GM06990 (cell line): ENCODE measurements at places on chromosomes 13 and 19.

DNA sequence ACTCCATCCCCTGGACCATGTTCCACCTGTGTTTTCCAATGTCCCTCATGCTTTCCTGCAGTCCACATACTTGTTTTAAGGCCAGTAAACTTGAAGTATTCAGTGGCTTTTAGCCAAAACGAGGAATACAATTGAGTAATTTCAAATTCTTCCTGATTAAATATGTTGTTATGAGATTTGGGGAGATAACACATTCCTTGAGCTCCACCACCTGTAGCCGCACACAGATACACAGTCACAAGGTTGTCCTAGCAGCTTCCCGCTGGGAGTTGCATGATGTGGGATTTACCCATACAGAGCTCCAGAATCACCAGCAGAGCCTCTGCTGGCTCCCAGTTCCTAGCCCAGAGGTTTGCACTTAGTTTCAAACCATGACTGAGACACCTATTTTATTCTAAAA lies 53.6 kb upstream of the FRY start:
- no peak for DNase-seq

GRCh38 chr13:61900033-61900432 lies 484.4 kb upstream of the PCDH20 start:
- no peak for DNase-seq

- DNase-seq, result no peak
These were observed 39.5 kb upstream of the ATP12A start for GRCh38 chr13:24640752-24641151.

DNA sequence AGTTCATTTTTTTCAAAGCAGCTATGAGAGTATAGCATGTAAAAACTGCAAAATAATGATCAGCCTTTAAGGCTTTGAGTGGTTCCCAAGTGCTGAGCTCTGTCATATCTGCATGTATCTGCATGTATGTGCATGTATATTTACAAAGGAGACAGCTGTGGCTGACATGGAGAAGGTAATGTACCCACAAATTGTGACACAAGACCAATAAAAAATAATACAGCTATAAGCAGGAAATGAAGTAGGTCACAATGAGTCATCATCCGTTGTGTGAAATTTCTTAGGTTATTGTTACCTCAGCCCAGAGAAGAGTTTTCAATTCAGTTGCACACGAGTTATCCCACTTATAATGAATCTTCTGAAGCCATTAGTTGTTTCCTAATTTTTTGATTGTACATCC lies 60.9 kb upstream of the MED4 start:
- DNase-seq, result peak; percentile 36

DNA sequence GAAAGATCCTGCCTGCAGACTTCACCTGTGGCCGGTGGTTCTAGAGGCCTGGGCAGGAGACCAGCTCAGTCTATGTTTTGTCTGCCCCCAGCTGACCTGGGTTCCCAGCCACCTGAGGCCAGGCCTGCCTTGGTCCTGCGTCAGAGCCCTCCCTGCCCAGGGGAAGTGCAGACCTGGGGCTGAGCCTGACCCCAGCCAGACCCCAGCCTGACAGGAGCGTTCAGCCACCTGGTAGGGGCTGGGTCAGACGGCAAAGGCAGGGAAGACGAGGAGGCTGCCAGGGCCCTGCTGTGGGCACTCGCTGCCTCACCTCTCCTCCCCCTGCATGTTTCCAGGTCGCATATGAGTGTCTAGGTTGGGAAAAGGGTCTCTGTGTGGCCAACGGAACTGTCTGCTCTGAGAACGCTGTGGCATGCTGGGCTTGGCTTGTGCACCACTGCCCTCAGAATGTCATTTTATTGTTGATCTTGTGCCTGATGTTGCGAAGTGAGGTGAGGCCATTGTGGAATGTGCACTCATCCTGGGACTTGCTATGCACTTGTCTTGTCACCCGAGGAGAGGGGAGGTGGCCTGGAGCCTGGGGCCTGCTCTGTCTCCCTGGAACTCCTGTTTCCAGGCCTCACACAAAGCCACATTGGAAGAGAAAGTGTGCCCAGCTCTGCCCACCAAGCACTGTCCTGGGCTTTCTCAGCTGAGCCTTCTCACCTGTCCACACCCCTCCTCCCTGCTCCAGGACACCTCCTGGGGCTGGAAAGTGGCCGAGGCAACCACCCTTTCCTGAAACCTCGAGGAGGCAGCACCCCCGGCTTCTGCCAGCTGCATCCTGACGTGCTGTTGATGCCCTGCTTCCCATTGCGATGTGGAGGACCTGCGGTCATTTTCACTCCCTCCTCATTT lies 15.2 kb upstream of the MCF2L start:
- no peak for DNase-seq

DNA sequence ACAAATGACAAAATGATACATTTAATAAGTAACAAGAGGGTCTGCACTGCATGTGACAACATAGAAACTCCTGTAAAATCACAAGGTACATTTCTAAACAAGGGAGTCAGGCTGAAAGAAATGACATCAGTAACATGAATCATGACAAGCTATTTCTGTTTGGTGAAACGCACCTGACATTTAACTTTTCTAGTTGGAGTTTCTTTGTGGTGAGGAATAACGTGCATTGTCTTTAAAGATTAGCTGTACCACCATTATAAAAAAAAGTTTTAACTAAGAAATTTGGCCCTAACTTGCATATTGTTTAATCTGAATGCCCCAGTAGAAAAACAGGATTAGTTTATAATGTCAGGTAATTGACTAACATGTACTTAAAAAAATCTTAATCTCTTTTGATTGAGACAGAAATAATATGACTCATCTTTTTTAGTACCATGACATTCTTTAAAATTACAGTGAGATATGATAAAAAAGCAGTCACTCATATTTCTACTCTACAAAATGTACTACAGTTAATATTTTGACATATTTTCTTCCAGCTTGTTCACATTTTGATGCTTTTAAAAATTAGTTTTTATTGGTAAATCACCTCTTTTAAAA lies 418.2 kb downstream of the KLF12 start:
- no peak for DNase-seq

DNA sequence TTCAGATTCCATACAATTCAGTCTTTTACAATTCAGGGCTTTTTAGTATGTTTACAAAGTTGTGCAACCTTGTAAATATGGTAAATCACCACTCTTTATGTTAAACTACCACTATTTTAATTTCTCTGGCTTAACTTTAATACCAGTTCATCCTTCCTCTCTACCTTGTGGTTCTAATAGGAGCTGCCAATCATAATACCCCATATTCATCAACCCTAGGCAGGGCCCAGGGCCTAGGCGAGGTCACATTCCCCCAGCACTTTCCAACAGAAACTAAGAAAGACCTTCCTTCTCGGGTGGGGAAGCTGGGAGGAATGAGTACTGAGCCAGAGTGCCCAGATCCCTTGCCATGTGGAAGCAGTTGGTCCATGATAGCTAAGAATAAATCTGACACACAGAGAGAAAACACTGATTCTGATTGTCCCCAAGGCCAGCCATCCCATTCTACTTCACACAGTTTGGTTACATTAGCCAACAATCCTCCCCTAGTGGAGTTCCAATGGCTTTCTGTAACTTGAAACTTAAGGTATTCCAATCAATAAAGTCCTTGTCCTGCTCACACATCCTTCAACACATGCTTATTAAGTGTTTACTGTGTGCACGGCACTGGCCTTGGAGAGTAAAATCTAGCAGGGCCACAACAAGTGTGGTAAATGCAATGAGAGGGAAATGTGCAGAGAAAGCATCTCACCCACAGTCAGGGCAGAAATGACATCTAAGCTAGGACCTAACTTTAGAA lies 76.8 kb downstream of the NUFIP1 start:
- no peak for DNase-seq

DNA sequence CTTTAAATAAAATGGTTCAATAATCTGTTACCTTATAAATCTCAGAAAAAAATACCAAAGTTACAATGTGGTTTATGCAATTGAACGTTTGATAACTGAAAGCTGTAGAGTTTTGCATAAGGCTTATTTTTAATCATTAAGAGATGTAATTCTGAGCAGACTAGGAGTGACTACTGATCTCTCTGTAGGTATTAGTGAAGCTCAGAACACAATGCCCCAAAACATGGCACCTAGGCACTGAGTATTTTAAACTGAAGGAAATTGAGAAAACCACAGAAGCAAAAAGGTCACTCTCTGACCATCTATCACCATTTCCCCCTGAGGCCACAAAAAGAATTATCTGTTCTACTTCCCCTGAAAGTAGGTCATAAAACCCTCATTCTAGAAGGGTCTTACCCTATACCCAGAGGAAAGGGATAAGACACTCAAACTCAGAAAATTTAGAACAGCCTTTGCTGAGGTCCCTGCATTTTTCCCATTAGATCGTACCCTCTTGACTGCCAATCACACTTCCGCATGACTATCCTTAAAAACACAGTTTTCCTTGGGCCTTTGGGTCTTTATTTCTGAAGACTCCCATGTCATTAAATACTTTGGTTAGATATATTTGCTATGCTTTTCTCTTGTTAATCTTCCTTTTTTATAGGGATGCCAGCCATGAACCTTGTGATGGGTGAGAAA lies 158.1 kb downstream of the PCDH9 start:
- DNase-seq, result no peak

GRCh38 chr19:55299991-55300390 lies 16.2 kb downstream of the BRSK1 start:
- DNase-seq, result no peak

- no peak for DNase-seq
These were observed 15.9 kb upstream of the RNF17 start for GRCh38 chr13:24748061-24748400.

- peak; percentile 17 for DNase-seq
These were observed 79.4 kb downstream of the SLC15A1 start for GRCh38 chr13:98672947-98673613.

- DNase-seq, result no peak
These were observed 10.6 kb downstream of the ACOD1 start for GRCh38 chr13:76958841-76959432.

GRCh38 chr13:64090311-64090710 lies 2674.7 kb upstream of the PCDH20 start:
- no peak for DNase-seq

DNA sequence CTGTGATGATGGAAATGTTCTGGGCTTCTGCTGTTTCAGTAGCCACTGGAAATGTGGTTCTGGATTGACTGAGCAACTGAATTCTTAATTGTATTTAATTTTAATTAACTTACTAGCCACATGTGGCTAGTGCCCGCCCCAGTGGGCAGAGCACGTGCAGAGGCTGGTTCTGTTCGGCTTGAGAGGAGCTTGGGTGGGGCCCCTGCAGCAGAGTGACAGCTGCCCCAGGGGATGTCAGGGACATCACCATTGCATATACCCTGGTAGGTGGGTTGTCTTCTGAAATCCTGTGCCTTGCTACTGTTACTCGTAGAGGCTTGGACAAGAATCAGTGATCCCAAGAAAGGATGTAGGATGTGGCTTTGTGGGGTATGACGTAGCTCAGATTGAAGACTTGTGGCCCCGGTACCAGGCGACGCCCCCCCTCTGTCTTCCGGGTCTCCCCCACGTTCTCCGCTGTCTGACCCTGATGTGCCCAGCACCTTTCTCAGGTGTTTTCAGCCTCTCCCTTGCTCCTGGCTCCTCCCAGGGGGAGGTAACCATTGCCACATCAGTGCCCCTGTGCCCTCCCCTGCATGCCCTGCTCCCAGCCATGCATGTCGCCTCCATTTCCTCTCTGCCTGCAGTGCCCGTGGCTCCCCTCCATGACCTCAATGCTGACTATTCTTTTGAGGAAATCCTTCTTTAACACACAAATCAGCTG lies 102.6 kb upstream of the RNF113B start:
- DNase-seq, result peak; percentile 18

DNA sequence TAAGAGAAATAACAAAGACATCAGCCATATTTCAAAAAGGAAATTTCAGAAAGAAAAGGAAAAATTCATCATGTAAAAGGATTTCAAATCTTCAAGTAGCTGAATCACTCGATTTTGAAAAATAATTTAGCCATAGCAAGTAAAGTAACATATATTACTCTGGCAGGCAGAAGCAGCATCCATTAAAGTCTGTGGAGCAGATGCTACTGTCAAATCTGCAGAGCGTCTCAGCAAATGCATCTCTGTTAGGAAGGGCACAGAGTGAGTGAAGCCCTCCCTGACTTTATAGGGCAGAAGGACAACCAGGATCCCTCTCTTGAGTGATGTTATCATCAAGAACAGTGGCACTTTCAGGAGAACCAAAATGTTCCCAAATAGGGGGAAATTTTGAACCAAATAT lies 445.5 kb downstream of the EFNB2 start:
- no peak for DNase-seq

- DNase-seq, result no peak
These were observed 588 bp upstream of the DPY19L3 start for GRCh38 chr19:32404933-32405430.

- DNase-seq, result no peak
These were observed 1447.6 kb downstream of the UQCRFS1 start for GRCh38 chr19:27765397-27765796.

DNA sequence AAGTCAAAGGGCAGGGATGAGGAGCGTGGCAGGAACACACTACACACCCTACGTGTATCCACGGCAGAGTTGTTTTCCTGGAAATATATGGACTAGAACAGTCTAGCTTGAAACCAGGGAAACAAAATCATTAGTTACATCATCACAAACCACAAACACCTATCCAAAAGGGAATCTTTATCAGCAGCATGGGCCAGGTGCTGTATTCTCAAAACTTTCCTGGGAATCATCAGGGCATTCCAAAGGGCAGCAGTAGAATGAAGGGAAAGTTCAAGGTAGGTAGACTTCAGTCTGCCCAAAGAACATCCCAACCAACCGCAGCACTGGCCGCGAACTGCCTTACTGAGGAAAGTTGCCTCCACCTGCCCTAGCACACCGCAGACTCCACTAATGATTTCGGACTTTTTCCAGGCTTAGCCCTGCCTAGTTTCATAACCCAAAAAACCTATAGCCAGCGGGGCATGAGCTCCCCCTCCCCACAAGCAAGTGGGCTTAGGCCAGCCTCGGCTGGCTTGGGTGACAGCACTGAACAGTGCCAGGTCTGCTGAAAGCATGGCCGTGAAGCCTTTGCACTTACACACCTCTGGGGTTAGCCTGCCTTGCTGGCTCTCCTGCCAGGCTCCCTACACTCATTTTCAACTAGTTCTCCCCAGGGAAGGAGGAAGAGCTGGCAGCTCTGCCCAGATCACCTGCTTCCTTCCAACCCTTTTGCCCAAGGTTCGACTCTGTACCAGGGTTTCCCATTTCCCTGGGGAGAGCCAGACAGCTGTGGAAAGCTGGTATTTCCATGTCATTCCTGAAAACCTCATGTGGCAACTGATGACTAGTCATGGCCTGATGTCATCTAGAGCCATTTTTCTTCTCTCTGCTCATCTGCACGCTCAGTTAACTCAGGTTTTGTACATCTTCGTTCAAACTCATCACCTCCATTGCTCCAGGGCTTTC lies 77.3 kb upstream of the UBAC2 start:
- DNase-seq, result no peak

DNA sequence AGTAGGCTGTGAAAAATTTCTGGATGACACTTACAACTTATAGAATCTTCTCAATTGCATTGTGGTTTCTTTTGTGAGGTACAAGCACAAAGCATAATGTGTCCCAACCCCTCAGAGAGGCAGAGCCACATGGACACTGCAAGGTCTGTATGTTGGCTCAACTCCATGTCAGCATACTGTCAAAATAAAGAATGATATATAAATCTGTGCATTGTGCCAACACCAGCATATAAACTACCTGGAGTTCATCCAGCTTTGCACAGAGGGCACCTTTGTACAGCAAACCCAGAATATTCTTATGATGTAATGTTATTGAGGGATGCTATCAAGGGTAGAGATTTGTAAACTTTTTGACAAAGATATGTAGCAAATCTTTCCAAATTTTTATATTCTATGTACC lies 1065.8 kb upstream of the MIR17HG start:
- DNase-seq, result no peak

- DNase-seq, result no peak
These were observed 30.1 kb upstream of the CCDC124 start for GRCh38 chr19:17902701-17903100.
